ENCODE measurements at places on chromosomes 5 and 9.
A peak's percentile ranks its signal among the peaks of the same experiment; 100 is the strongest.

DNA sequence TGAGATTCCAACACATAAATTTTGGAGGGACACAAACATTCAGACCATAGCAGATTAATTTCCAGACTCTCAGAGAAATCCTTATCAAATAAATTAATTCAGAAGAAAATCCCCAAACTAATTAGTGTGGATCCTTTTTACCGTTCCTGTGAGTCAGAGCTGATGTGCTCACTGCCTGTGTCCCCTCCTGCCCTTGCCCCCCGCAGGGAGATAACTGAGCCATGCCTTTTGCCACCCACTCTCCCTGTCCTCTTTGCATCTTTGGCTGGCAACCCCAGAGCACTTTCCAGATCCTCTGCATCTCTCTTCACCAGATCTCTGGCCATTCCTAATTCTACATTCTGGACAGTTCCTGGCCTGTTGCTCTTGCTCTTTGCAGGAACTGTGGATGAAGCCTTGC, 135.4 kb upstream of the MAP1B start:
- DNase-seq, result no peak

- no peak for DNase-seq
Observed at GRCh38 chr5:56638061-56638621, 177.2 kb upstream of the MAP3K1 start.

GRCh38 chr9:8560560-8561525, 761.3 kb upstream of the DMAC1 start:
- DNase-seq, result no peak

GRCh38 chr9:33852216-33852826, 35.4 kb downstream of the UBE2R2 start:
- DNase-seq, result peak; percentile 36

- no peak for DNase-seq
Observed at GRCh38 chr9:85630676-85631075, 111.1 kb downstream of the AGTPBP1 start.

DNA sequence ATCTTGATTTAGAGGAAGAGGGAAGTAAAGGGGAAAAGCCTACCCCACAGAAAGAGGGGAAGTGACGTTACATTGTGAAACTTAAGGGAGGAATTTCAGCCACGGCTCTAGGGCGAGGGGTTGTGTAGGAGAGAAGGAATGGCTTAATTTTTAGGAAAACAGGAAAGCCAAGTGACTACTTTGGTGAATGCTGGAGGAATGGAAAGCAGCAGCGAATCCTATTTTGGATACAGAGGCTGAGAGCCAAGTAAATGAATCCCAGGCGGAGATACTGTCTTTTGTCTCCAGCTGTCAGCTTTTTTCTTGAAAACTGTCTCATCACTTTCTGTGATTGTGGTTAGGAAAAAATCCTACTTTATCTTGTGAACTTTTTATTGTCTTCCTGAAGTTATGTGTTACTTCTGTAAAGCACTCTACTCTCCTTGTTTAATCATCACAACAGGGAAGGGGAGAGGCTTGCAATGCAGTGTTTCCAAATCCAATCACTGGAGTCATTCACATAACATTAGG, 188.4 kb downstream of the TSSK1B start:
- peak; percentile 67 for DNase-seq

GRCh38 chr5:173325091-173325698, 3.0 kb downstream of the STC2 start:
- DNase-seq, result peak; percentile 15
